ENCODE measurements at places on chromosomes 1 and 21. TPM values are rescaled to one million over a fixed set of nuclear protein-coding genes. Genes with fewer than 3 reads are reported as not detected.
A peak's percentile ranks its signal among the peaks of the same experiment; 100 is the strongest.

The SKI gene
- total RNA-seq: 80.3 TPM

GRCh38 chr1:42000766-42001165, 82.0 kb upstream of the HIVEP3 start:
- DNase-seq: no peak

The PAQR7 gene
- total RNA-seq: 8.4 TPM

- DNase-seq: no peak
Measured at GRCh38 chr1:169018751-169019150, 87.7 kb upstream of the ATP1B1 start.

The COL8A2 gene
- total RNA-seq: 0.78 TPM

The VAV3 gene
- total RNA-seq: 1.5 TPM

The OR2L13 gene
- not detected for total RNA-seq

GRCh38 chr1:56525489-56526041, 53.8 kb downstream of the PLPP3 start:
- DNase-seq: no peak

- DNase-seq: no peak
Measured at GRCh38 chr1:59414406-59415133, 117.7 kb downstream of the FGGY start.

The KRTAP6-3 gene
- not detected for total RNA-seq

DNA sequence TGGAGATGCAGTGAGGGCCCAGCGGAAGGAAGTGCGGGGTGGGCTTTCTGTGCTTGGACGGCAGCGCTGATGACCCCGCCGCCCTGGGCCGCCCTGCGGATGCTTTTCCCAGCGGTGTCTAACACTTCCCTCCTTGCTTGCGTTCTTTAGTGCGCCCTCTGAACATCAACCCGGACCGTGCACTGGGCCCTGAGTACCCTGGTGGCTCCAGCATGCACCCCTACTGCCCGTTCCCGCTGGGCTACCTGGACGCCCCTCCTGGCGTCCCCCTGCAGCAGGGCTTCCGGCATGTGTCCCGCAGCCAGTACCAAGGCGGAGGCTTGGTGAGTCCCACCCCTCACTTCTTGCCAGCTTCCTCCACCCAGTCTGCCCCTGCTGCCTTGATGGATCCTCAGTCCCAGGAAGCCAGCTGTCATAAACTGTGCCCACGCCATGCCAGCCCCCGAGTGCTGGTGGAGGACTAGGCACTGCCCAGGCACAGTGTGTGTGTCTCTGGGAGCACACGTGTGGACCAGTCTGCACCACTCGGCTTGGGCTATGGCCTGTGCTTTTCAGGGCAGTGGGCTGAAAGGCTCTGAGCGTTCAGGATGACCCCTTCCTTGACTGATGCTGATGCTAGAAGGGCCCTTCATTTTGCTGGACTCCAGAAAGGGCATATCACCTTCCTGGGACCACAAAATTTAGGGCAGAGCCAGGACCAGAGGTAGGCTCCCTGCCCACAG, 2.3 kb downstream of the DMRTB1 start:
- DNase-seq: no peak

- DNase-seq: no peak
Measured at GRCh38 chr1:55609630-55610029, 394.5 kb upstream of the USP24 start.

The TPTE gene
- total RNA-seq: not detected

DNA sequence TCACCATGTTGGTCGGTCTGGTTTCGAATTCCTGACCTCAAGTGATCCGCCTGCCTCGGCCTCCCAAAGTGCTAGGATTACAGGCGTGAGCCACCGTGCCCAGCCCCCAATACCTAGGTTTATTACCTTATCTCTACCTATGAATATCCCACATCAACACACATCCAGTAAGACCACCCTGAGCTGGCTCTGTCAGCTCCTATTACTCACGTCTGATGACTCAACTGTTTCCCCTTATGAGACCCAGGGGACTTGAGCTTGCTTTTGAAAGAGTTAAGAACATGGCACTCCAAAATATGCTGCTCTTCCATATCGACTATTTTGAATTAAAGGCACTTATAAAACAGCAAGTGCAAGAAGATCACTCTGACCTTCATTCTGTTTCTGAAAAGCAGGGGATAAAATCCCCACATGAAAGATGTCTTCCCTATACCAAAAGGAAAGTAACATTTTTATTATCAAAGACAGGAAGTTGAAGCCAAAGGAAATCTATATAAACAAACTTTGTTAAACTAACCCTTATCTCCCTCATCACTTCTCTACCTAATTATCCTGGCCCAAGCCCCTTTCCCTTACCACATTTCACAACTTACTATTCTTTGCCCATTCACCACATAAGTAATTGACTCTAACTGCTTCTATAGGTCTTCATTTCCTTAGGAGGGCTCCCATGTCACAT, 41.3 kb upstream of the OSBPL9 start:
- peak; percentile 62 for DNase-seq

DNA sequence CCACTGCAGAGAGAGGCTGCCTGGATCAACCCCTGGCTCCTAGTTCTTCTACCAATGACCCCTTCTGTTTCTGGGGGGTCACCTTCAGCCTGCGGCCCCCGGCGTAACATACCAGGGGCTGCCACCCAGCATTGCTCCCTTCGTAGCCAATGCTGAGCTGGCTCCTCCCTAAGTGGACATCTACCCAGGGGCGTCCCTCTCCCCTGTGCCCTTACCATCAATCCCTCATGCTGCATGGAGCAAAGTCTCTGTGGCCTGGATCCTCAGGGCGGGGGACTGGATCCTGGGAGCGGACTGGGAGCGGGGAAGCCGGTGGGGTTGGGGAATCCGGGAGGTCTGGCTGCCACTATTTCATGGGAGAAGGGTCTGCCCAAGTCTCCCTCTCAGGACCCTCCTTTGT, 28.6 kb downstream of the TRIM67 start:
- no peak for DNase-seq

The CELF3 gene
- total RNA-seq: not detected

GRCh38 chr1:53069663-53070327, 7.8 kb downstream of the PODN start:
- no peak for DNase-seq

The SYNC gene
- total RNA-seq: 6.5 TPM

DNA sequence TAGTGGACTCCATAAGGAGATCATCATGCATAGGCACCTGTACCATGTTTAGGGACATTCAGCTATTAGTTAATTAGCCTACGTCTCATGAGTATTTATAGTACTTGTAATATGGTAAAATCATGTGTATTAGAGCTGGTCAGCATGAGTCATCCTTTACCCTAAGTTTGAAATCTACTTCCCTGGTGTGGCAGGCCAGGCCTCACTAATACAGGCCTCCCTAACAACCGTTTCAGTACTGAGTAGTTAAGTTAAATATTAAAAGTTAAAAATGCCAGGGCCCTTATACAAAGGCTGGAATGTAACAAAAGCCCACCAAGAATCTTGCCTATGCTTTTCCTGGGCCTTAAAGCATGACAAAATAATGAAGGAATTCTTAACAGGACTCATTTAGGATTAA, 356.3 kb upstream of the DPYD start:
- peak; percentile 20 for DNase-seq

DNA sequence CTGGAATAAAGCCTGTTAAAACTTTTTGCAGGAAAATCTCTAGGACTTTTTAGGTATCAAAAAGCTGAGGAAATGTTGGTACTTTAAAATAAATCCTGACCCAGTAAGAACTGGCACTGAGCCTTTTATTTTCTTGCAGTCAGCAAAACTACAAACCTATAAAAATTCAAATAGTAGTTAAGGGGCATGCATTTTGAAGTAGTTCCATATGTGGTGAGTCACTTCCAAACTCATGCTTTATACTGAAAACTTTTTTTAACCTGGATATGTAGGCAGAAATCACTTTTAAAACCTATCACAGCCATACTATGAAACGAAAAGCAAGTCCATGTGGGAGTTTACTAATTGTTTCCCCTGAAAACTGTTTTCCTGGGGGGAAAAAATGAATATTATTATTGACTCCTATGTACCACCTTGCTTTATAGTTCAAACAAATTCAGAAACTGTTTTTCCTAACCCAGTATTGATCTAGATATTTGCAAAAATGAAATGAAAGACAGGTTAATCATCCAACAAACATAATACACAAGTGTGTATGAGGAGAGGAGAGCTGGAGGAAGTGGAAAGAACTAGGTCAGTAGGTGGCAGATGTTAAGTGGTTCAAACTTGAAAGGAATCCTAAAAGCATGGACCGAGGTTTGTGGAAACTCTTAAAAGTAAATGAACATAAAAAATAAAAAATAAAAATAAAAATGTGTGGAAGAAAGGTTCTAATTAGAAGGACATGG, 30.5 kb downstream of the NRIP1 start:
- peak; percentile 29 for DNase-seq
